NCI-H2081 (cell line): ENCODE measurements at places on chromosomes 1 and 21.
A peak's percentile ranks its signal among the peaks of the same experiment; 100 is the strongest.

GRCh38 chr1:113388621-113389358, 1.5 kb upstream of the MAGI3 start:
- peak; percentile 26 for DNase-seq

DNA sequence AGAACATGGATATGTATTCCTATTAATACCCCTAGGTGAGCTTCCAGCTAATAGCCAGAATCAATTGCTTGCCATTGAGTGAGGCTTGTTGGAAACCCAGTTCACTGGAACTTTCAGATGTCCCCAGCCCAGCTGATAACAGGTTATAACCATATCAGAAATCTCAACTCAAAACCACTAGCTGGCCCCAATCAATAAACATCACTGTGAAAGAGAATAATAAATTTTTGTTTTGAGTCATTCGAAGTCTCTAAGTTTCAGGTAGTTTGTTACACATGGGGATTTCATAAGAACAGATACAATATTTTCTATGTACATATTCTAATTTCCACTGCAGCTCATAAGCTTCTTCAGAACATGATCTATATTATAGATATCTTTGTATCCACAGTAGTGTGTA, 162.9 kb upstream of the SNX7 start:
- no peak for DNase-seq

- DNase-seq: peak; percentile 24
Observed at GRCh38 chr1:227131193-227131592, 187.1 kb downstream of the CDC42BPA start.

DNA sequence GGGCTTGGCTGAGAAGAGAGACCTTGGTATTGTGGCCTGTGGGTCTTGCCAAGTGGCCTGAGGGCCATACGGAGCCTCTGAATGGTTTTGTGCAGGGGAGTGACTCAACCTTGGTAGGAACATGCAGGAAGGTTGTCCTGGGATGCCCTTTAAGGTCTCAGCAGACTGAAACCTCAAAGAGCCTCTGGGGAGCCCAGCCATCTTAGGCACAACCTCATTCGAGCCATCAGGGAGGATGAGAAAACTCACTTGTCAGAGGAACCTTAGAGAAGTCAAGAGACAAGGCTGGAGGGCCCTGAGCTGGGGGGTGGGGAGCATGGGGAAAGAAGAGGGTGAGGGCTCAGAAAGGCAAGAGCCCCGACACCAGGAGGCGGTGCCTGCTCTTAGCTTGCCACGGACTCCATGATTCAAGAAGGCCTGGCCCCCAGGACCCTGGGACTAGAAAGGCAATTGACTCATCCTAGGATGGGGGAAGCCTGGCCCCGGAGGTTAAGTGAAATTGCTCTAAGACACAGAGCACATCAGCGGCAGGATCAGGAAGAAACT, 13.0 kb downstream of the IFI6 start:
- no peak for DNase-seq

- DNase-seq: no peak
Observed at GRCh38 chr1:150267896-150268295, 920 bp downstream of the APH1A start.

DNA sequence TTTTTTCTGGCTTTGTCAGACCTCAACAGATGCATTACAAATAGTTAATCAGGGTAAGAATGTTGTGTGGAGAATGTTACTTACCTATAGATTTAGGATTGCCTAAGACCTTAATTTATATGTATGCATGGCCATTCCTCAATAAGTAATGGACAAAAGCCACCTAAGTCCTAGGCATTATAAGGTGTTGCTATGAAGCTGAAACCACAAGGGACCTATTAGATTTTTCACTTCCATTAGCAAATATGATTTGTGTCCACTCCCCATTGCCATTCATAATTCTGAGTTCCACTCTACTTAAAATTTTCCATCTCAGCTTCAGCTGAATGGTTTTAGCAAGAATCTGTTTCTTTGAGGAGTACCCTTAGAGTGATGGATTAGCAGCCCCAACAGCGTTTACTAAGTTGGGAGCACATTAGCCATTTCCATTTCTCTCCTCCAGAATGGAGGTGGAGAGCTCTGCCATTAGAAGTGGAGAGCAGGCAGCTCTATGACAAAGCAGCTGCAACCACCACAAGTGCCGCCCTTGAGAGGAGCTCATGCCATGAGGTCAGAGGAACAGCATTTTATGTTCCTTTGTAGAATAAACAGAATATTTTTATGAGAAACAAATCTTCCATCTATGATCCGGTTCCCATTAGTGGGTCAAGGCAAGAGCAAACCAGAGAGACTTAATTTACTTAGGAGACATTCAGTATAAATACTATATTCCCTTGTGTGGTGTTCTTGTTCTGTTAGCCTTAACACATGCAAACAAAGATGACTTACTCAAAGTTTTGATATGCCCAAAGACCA, 28.9 kb upstream of the C1orf87 start:
- DNase-seq: no peak

GRCh38 chr1:187129132-187129531, 300.4 kb downstream of the PLA2G4A start:
- no peak for DNase-seq

GRCh38 chr1:78619446-78619802, 824 bp upstream of the IFI44L start:
- DNase-seq: no peak

- no peak for DNase-seq
Observed at GRCh38 chr1:167765496-167765895, 43.7 kb downstream of the MPZL1 start.

DNA sequence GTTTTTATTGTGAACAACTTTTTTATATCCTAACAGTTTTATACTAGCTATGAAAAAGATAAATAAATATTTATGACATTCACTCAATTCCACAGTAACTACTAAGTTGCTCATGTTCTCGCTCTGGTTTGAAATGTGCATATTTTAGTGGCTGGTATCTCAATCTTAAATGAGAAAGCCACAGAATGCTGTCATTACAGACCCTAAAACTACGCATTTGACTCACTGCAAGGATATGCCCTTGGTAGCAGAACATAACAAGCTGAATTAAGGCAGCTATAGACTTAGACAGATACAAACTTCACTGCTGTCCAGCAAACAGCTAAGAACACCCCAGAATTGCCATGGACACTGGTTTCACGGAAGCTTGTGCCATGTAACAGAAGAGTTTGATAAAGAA, 19.0 kb downstream of the DAB1 start:
- DNase-seq: no peak

- DNase-seq: no peak
Observed at GRCh38 chr1:43861988-43862735, 71.4 kb upstream of the ARTN start.

DNA sequence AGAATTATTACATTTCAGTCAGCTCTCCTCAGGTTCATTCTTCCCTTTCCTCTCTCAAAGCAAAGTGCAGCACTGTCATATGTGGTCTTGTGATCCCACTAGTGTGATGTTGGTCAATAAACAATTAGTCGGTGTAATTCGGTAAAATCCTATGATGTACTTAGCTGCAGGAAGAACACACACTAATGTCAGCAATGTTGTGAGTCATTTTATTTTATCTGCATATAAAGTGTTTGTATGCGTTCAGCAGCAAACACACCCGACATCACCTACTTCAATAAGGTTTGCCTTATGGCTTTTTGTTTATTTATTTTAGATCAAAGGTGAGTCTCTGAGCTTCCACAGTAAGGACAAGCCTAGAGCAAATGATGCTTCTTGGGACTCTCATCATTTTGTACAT, 47.8 kb downstream of the PTPN14 start:
- no peak for DNase-seq

- DNase-seq: no peak
Observed at GRCh38 chr1:116902027-116902426, 7.7 kb upstream of the PTGFRN start.

DNA sequence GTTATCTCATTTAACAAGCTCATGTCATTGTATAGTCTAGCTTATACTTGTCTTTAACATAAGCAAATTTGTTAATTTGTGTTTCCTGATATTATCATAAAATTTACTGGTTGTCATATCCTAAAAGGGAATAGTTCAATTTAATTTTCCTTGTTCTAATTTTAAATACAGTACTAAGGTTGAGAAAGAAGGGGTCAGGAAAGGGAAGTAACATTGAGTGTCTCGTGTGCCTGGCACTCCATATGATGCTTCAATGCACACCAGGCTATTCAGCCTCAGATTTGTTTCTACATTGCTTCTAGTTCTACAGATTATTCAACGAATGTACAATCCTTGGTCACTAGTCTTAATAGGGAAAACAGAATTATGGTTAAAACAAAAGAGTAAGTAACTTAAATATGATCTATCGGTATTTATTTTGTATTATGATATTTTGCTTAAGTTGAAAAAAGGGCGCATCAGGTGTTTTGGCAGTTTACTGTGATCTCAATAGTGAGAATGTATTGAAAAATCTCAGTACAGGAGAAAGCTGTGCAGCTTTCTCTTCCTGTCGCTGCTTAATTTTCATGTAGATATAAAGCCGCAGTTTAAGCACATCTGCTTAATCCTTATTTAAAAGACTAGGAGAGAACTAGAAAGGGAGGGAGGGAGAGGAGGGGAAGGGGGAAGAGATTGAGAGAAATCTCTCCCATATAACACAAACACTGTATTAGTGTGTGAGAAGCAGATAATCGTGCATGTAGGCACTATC, 13.0 kb downstream of the PTPRC start:
- no peak for DNase-seq

GRCh38 chr1:105591681-105592080, 1464.8 kb upstream of the PRMT6 start:
- DNase-seq: no peak

DNA sequence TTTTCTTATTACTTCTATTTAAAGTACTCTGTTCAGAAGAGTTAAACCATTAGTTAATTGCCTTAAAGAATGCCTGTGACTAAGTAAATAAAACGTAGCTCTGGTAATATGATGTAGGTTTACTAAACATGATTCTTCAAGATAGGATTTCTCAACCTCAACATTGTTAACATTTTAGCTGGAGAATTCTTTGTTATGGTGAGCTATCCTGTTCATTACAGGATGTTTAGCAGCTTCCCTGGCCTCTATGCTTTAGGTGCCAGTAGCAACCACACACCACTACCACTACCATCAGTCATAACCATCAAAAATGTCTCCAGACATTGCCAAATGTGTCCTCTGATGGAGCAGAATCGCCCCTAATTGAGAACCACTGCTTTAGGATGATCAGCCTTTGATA, 10.7 kb downstream of the RPF1 start:
- DNase-seq: no peak

- DNase-seq: no peak
Observed at GRCh38 chr1:116951200-116951935, 41.7 kb downstream of the PTGFRN start.

GRCh38 chr21:16342932-16343331, 613.1 kb downstream of the USP25 start:
- DNase-seq: no peak

- DNase-seq: no peak
Observed at GRCh38 chr1:105632342-105633196, 1423.9 kb upstream of the PRMT6 start.

DNA sequence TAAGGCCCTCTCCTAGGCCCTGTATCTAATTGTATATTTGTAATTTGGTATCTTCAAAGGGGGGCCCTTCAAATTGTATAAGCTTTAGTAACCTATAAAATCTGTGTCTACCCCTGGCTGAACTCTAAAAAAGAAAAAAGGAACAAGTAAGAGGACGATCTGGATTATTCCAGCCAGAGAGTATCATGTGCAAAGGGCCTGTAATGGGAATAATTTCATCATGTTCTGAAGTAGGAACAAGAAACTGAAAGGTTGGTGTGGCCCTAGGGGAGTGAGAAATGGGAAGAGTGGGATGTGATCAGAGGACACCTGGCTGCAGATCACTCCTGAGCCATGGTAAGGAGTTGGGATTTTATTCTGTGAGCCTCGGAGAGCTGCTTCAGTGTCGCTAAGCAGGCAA, 14.7 kb downstream of the PTAFR start:
- DNase-seq: no peak

DNA sequence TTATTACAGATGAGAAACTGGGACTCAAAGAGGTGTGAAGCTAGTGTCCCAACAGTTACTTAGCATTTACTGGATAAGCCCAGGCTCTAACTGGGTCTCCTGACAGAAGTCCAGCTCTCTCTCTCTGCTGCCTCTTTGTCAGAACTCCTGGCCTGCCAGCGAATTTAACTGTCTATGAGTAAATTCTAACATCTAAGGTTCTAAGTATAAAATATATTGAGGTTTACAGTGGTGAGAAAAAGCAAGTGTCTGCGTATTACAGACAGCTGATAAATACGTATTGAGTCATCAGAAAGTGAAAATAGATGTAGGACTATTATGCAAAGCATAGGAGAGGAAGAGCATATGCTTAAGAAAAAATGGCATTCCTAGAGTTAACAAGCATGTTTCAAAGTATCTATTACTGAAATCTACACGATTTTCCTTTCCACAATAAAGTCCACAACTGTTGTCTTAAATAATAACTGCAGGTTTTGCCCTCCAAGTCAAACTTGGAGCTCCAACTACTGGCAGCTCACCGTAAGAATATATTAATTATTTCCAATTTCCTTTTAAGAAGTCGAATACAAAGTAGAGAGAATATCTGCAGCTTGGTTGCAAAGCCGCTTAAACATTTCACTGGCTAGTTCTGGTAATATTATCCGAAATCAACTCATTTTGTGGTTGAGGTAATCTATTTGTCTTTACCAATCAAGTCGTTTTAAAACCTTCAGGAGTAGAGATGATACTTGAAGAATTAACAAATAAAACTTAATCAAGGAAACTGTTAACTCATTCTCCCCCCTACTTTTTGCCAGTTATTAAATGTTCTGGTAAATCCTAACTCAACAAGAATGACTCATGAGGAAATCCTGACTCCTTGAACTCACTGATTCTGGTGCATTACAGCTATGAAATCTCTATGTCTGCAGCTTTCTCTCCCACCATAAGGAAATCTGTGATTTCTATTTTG, 1.4 kb upstream of the RGS2 start:
- DNase-seq: no peak

DNA sequence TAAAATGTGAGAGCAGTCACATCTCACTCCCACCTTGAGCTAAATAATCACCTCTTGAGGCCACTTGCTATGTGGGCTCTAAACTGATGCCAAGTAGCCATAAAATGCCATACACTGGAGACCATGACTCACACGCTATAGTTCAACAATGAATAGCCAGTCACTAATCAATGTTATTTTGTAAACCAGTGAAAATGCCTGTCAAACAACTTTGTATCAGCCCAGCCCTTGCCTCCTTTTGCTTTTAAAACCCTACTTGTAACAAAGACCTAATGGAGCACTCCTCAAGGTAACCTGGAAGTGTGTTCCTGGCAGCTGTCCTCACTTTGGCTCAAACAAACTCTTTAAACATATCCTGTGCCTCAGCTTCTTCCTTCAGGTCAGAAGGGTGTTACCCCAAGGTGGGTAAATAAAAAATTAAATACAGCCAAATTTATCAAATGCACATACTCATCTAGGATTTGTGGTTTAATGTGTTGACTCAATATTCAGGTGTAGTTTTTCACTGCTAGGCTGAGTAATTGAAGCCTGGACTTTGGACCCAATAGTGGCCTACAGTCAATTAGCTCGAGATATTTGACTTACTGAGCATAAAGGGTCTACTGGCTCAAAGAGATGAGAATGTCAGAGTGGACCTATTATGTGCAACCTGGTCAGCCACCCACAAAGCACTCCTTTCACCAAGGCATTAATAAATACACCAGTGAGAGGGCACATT, 154.3 kb downstream of the COQ8A start:
- no peak for DNase-seq
